ENCODE measurements at places on chromosomes 6 and 20.

DNA sequence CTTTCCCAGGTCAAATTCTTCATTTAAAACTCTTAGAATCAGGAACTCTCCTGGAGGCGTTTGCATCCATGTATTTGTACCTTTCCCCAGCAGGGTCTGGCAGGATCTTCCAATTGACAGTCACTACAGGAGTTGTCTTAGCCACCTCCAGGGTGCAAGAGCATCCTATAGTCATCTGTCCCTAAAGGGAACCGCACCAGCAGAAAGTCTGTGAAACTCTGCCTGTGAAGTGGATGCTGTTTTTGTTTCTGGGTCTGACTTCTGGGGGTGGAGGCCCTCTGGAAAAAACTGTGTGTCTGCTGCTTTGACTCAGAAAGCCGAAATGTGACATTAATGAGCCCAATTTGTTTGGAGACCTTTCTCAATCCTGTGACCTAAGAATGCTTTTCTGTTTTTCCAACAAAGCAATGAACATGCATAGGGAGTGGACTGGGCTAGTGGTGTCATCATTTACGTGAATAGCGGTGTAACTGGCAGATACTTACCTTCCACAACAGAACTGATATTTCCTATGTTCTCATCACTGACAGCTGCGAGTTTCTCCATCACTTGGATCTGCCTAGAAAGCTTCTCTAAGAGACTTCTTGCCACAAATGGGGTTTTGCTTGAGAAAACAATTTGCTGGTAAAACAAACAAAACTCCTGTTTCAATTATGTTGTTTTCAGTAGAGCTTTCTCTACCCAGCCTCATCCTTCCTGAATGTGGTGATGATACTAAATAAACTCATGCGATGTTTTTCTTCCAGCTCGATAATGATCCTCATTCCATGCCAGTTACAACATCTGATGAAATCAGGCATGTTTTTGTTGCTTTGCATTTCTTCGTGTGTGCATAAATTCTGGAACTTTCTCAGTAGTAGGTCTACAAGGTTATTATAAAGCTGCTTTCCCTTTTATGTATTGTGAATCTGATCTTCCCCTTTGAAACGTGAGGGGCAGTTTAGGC lies 33.3 kb upstream of the ARMH2 start:
- DNase-seq: no peak

- DNase-seq: no peak
Observed at GRCh38 chr6:129908858-129909257, 47.7 kb upstream of the TMEM244 start.

DNA sequence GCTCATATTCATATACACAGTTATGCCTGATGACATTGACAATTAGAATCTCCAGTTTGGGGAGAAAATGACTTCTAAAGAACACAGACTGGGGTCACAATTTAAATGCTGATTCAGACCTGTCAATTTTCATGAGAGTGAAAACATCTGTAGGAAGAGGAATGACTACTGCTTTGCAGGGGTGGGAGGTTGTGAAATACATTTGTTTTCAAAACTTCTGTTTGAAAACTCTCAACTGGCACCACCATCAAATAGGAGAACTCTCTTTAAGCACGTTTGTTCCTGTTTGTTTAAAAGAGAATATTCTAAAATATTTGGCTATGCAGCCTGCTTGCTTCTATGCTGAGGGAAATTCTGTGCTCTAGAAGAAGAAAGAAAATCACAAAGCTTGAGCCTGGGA lies 50.8 kb upstream of the ADGRF5 start:
- no peak for DNase-seq

GRCh38 chr6:29495571-29495970 lies 7.8 kb upstream of the MAS1L start:
- DNase-seq: no peak

DNA sequence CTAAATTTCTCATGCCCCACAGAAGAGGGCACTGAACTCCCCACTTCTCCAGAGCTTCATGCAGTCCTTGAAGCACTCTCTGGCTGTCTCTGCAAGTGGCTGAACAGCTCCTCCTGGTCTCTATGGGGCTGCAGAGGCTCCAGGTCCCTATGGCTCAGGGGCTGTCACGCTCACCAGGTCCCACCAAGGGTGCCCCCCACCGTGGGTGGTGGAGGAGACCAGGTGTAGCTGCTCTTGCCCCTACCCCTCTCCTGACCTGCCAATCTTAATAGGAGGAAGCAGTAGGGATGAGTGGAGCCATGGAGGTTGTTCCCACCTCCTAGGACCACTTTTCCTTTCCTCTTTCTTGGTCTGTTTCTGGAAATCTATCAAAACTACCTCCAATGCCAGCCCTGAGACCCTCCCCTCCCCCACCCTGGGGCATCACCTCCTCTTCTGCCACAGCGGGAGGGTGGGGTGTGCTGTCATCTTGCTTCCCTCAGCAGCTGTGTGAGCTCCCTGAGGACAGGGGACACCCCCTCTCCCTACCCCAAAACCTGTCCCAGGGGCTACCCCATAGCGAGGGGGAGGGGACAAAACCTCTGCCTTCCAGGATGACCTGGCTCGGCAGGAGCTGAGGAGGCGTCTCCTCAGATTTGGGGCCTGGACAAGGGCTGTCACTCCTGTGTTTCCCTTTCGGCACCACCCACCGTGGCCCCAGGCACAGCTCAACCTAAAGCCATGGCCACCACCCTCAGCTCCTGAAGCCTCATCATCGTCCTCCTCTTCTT lies 12.0 kb upstream of the RAET1E start:
- DNase-seq: no peak

DNA sequence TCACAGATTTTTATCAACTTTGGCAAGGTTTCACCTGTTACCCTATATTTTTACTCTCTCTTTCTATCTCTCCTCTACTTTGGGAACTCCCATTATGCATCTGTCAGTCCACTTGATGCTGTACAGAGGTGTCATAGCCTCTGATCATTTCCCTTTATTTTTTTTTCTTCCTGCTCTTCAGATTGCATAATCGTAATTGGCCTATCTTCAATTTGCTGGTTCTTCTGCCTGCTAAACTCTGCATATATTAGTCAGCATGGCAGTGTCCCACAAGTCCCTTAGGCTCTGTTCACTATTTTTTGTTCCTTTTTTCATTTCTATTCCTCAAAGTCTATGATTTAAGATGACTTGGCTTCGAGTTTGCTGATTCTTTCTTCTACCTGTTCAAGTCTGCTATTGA lies 44.7 kb upstream of the MICB start:
- DNase-seq: no peak

GRCh38 chr6:142376800-142377496 lies 75.1 kb downstream of the ADGRG6 start:
- DNase-seq: no peak

DNA sequence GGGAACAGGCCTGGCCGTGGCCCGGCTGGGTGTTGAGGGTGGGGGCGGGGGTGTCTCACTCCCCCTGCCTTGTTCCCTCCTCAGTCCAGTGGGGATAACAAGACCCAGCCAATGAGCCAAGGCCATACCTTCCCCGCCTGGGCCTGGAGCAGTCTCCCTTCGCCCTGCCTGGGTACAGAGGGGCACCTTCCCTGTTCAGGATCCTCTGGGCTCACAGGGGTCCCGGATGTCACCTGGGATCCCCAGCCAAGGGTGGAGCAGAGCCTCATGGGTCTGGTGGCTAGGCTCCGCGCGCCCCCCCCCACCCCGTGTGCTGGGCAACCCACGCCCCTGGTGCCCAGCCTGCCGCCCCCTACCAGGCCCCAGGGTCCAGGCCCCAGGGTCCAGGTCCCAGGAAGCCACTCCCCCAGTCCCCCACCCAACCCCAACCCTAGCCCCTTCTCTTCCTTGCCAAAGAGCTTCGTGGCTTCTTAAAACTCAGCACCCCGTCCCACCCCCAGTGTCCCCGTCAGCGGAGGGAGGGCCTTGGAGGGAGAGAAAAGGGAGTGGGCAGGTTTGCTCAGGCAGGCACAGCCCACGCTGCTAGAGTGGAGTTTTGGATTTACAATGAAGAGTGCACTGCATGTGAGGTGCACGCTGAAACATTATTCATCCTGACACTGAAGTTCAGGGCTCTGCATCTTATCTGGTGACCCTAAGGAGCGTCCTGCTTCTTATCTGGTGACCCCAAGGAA lies 11.8 kb downstream of the HRH3 start:
- no peak for DNase-seq

- no peak for DNase-seq
Observed at GRCh38 chr20:38631155-38632022, 29.8 kb downstream of the ARHGAP40 start.

- DNase-seq: no peak
Observed at GRCh38 chr6:142401838-142402237, 100.0 kb downstream of the ADGRG6 start.

Measured in CD4-positive, alpha-beta T cell treated with Interleukin-10 for 1 hour (primary cell).